Fibroblast of skin of back (primary cell): ENCODE measurements at places on chromosomes 16 and 17.

GRCh38 chr16:68728523-68728922 lies 8.6 kb upstream of the CDH1 start:
- DNase-seq, result no peak

DNA sequence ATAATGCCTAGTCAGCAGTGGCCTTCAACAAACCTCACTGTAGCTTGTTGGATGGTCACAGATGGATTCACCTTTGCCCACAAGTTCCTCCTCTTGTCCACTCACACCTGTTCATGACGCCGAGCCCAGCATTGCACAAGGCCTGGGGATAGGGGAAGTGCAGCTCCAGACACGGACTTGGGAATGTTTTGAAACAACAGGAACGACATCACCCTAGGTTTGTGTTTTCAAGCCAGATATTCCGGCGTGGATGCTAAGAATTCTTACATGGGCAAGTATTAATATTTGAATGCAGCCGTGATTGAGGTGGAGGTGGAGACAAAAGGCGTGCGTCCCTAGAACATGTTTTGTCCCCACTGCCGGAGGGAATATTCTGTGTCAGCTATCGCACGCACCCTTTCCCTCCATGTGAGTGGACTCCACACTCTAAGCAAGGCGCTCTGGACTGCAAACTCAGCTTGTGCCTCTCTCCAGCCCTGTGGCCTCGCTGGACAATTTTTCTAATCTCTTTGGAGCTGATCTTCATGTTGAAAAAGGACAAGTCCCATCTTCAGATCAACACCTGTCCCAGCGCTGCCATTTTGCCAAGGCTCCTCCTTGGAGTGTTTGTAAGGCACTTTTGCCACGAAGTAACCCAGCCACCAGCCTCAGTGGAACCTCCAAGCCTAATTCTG lies 2.0 kb upstream of the BANP start:
- no peak for DNase-seq

DNA sequence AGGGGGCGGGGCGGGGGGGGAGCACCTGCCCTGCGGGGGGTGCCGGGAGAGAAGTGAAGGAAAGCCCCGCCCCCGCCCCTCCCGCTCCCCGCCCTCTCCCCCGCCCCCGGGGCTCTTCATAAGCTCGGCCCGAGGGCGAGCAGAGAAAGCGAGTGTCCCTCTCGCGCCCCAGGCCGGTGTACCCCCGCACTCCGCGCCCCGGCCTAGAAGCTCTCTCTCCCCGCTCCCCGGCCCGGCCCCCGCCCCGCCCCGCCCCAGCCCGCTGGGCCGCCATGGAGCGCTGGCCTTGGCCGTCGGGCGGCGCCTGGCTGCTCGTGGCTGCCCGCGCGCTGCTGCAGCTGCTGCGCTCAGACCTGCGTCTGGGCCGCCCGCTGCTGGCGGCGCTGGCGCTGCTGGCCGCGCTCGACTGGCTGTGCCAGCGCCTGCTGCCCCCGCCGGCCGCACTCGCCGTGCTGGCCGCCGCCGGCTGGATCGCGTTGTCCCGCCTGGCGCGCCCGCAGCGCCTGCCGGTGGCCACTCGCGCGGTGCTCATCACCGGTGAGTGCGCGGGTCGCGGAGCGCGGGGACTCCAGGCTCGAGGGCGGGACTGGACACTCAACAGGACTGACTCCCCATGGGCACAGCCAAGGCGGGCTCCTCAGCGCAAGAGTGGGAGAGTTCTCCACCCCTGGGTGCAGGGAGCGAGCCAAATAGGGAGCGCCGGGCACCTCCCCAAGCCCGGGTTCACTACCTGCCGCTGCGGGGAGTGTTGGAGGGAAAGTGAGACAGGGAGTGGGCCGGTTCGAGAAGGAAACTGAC lies at the start of gene HSD11B2:
Gene HSD11B2, plus strand, starts transcription at position 145 of the 798 bp plus-strand sequence. Its CDS starts 128 bp downstream, at position 273.
- DNase-seq, result peak; percentile 54

- DNase-seq, result no peak
Measured at GRCh38 chr17:30570596-30571265, 93.5 kb downstream of the GOSR1 start.

- DNase-seq, result no peak
Measured at GRCh38 chr16:1154887-1155331, 2.0 kb downstream of the CACNA1H start.

- peak; percentile 83 for DNase-seq
Measured at GRCh38 chr17:12659500-12659899, 6.2 kb upstream of the MYOCD start.

DNA sequence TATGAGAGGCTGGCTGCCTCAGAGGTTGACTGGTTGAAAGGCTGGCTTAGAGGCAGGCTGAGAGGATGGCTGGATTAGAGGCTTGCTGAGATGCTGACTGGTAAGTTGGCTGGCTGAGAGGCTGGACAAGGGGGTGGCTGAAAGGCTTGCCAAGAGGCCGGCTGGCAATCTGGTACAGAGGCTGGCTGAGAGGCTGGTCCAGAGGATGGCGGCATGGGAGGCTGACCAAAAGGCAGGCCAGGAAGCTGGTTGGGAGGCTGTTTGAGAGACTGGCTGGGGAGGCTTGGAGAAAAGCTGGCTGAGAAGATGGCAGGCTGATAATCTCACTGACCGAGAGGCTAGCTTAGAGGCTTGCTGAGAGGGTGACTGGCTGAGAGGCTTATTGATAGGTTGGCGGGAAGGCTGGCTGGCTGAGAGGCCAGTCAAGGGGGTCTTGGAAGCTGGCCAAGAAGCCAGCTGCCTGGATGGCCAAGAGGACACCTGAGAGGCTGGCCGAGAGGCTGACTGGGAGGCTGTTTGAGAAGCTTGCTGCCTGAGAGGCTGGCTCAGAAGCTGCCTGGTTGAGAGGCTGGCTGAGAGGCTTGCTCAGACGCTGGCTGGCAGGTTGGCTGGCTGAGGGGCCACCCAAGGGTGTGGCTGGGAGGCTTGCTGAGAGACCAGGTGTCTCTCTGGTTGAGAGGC lies 34.2 kb upstream of the ACSM2B start:
- no peak for DNase-seq

- DNase-seq, result no peak
Measured at GRCh38 chr17:71486261-71486660, 634.6 kb upstream of the SOX9 start.

GRCh38 chr16:68319185-68319908 lies 8.5 kb downstream of the PRMT7 start:
- DNase-seq, result no peak

DNA sequence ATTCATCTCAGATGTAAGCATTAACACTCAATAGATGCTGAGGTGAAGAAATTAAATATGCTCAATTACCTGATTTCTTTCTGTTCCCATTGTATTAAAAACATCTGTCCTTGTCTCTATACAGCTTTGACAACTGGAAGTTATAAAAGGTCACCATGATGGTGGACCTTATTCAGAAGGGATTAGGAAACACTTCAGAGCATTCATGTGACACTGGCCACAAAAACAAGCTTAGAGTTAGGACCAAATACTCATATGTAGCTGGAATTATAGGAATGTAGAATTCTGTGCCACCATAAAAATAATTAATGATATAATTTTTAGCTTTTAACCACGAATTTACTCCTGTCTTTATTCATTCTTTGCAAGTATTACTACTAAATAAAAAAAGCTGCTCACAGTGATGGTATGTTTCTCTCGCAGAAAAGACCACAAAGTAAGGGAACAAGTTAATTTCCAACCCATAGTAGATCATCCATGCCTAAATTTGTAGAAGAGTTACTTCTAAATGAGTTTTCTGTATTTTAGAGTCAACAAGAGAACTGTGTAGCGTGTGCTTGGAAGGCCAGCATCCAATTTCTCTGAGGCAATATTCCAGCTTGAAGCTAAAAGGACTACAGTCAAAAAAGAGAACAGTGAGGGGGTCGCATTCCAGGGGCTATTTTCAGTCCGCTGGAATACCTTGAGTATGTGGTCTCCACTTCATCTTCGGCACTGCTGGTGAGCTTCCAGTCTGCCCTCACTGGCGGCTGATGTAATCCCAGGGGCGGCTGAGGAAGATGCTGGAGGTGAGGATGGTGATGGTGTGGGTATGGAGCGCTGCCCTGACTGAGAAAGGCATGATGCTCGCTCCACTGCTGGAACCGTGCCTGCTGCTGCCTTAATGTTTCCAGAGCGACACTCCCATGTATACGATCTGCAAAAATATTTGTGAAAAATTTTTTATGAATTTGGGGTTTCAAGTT lies 63.7 kb downstream of the CACNG1 start:
- no peak for DNase-seq

DNA sequence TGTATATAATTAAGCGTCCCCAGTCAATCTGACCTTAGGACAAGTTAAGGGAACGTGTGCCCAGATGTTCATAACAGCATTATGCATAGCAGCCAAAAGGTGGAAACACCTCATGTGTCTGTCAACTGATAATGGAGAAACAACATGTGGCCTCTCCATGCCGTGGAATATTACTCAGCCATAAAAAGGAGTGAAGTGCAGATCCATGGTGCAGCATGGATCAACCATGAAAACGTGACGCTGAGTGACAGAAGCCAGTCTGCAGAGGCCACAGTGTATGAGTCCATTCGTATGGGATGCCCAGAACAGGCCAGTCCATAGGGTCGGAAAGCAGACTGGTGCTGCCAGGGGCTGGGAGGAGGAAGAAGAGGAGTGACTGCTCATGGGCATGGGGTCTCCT lies 161.0 kb upstream of the CIBAR2 start:
- no peak for DNase-seq

DNA sequence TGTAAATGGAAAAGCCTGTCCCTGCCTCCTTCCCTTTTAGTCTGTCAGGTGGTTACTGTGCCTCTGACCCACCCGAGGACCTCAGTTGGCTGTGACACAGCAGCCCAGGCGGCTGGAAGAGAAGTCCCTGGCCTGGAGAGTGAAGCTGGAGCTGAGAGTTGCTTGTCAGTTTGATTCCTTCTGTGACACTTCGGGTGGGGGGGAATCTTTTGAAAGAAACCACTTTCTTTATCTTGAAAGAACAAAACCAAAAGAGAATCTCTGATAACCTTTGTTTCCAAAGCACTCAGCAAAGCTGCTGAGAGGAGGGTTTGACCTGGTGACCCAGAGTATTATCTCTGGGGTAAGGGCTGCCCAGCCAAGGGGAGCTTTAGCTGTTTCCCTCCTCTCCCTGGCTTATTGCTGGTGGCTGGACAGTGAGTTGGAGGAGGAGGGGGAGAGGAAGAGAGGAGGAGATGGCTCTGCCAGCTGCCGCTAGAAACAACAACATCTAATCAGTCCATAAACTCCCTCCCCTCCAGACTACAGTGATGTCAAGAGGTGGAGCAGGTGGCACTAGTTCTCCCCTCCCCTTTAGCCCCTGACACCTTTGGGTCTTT lies 34.0 kb downstream of the YPEL2 start:
- no peak for DNase-seq

- DNase-seq, result no peak
Measured at GRCh38 chr17:30556374-30557332, 79.4 kb downstream of the GOSR1 start.
